ENCODE measurements at places on chromosomes 12 and 14.

GRCh38 chr12:122989874-122990419, 9.5 kb downstream of the ARL6IP4 start:
- DNase-seq: no peak

DNA sequence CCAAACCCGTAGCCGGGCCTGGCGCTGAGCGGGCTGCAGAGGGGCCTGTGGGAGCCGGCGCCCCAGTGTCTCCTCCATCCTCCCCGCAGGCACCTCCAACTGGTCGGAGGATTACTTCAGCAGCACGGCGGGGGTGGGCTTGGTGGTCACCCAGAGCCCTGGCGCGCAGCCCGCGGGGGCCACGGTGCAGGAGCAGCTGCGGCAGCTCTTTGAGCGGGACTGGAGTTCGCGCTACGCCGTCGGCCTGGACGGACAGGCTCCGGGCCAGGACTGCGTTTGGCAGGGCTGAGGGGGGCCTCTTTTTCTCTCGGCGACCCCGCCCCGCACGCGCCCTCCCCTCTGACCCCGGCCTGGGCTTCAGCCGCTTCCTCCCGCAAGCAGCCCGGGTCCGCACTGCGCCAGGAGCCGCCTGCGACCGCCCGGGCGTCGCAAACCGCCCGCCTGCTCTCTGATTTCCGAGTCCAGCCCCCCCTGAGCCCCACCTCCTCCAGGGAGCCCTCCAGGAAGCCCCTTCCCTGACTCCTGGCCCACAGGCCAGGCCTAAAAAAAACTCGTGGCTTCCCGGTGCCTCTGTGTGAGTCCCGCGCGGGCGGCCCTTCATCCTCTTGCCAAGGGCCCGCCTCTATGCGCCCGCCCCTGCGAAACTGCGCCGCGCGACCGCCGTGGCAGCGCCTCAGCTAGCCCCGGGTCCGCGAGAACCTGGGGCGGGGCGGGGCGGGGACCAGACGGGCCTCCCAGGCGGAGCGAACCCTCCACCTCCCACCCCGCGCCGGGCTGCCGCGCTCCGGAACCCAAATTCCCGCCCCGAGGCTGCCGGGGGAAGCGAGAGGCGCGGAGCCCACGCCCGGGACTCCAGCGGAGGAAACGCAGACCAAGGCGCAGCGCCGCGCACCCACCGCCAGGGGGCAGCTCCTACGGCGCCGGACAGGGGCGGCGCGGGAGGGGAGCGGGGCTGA, 8.3 kb downstream of the PLD4 start:
- peak; percentile 22 for DNase-seq

GRCh38 chr12:133080026-133080367, 726 bp upstream of the ZNF140 start:
- DNase-seq: peak; percentile 97

DNA sequence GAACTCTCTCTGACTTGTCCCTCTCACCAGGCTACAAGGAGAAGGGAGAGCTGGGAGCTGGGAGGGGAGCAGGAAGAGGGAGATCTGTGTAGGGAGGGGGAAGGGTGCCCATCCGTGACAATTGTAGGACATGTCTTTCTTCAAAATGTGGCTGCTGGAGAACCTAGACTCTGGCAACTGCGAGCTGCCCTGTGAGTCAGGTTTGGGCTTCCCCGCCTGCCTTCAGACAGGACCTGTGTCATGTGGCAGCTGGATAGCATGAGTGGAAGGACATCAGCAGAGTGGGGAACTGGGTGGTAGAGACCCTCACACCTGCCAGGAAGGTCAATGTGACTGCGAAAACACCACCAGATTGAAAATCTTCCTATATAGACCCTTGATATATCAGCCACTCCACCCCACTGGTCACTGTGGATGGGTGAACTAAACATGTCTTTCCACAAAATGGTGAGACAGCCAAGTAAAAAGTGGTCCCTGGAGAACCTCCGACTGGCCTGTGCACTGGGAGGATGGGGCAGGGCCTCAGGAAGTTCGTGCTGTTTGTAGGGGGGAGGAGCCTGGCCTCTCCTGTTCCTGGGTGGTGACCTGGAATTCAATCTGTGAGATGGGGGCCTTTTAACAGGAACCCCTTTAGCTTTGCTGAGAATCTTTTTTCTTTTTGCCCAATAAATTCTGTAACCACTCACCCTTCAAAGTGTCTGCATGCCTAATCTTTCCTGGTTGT, 62.2 kb upstream of the CAPRIN2 start:
- DNase-seq: no peak

GRCh38 chr12:122721057-122721545, 4.5 kb upstream of the HCAR3 start:
- no peak for DNase-seq

GRCh38 chr14:43019826-43020225, 1413.2 kb downstream of the LRFN5 start:
- DNase-seq: no peak

DNA sequence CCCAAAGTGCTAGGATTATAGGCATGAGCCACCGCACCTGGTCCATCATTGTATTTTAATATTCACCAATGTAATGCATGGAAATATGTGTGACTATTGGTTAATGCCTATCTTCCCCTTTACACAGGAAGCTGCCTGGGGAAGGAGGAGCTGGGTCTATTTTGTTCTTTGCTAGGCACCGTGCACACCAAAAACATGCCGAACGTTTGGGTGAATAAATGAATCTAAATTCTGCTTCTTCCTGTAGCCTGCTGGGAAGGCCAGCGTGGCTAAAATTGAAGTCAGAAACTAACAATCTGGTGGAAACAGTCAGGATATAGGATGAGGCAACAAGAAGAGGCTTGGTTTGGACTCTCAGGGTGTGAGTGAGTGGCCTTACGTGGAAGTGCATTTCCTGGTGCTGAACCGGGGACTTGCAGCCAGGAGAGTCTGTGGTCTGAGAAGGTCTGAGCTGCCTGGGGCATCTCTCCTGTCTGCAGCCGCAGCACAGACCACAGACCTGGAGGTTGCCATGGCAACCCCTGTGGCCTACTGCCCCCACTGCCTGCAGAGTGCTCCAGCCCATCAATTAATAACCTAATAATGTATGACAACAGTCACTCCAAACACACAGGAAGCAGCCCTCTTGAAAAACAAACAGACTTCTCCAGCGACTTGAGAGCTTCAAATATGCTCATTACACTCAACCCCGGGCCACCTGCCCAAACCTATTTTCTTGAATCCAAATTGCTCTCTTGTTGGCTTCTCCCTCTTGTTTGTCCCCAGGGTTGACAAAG, 5.5 kb upstream of the GPR68 start:
- DNase-seq: peak; percentile 46

- DNase-seq: no peak
Measured at GRCh38 chr12:129530984-129531383, 372.8 kb downstream of the TMEM132D start.

DNA sequence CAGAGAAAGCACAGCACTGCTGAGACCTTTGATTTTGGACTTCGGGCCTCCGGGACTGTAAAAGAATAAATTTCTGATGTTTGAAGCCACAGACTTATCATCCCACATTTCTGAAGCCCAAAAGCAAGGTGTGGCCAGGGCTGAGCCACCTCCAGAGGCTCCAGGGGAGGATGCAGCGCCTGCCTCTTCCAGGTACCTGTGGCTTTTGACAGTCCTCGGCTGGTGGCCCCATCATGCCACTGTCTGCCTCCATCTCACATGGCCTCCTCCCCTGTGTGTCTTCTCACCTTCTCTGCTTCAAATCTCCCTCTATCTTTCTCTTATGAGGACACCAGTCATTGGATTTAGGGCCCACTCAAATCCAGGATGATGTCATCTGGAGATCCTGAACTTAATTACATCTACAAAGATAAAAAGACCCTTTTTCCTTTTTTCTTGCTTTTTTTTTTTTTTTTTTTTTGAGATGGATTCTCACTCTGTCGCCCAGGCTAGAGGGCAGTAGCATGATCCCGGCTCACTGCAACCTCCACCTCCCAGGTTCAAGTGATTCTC, 15.4 kb downstream of the GSC start:
- DNase-seq: no peak

DNA sequence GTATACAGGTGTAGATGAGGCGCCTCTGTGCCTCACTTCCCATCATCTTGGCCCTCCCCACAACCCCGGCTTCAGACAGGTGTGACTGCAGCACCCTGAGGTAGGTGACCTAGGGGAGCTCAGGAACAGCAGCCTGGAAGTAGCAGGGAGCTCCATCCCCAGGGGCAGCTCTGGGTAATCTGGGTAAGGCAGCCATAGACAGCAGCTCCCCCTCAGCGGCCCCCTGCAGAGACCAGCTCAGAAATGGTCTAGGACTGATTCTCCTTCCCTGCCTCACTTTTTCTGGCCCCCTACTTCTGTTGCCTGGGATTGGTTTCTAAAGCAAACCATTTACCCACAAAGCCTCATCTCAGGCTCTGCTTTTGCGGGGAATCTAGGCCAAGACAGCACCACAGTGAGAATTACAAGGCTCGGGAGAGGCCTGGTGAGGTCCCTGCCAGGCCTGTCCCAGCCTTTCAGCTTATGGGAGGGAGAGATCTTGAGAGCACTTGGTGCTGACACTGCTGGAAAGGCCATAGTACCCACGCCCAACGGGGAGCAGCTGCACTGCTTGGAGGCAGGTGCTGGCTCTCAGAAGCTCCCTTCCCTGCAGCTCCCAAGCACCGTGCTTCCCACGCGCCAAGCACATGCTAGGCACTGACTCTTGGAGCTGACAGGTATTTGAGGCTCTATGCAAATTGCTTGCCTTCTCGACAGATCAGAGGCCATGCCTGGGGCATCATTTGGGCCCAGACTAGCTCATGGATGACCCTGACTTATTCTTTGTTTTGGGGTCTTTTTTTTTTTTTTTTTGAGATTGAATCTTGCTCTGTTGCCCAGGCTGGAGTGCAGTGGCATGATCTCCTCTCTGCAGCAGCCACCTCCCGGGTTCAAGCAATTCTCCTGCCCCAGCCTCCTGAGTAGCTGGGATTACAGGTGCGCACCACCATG, 45.1 kb upstream of the TRAF3 start:
- DNase-seq: no peak

- no peak for DNase-seq
Measured at GRCh38 chr12:108629151-108629550, 4.5 kb downstream of the SELPLG start.

GRCh38 chr14:95601650-95602049, 66.8 kb downstream of the GLRX5 start:
- no peak for DNase-seq

GRCh38 chr14:86510491-86510890, 980.5 kb downstream of the FLRT2 start:
- peak; percentile 56 for DNase-seq

GRCh38 chr12:1369938-1370500, 224.4 kb downstream of the FBXL14 start:
- DNase-seq: no peak

- peak; percentile 47 for DNase-seq
Measured at GRCh38 chr12:105444653-105445102, 114.2 kb downstream of the C12orf75 start.

GRCh38 chr14:20564501-20564997, 3.7 kb upstream of the RNASE9 start:
- no peak for DNase-seq

GRCh38 chr14:20551606-20552005, 9.2 kb downstream of the RNASE9 start:
- no peak for DNase-seq

- DNase-seq: no peak
Measured at GRCh38 chr12:26058818-26059217, 66.0 kb downstream of the BHLHE41 start.

DNA sequence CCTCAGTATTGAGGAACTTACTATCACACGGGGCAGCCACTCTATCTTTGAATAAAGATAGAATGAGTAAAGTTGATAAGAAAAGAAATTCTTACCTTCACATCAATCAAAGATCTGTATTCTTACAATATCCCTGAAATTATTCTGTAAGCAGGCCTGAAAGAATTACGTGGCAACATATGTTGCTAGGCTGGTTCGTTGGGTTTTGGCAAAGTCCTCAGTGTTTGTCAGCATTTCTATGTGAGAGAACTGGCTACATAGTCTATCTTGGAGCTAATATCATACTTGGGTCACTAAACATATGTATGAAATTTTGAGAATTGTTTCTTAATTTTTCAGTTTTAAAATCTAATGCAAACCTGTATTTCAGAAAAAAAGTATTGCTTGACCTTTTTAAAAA, 412.2 kb upstream of the GARIN6 start:
- DNase-seq: no peak

DNA sequence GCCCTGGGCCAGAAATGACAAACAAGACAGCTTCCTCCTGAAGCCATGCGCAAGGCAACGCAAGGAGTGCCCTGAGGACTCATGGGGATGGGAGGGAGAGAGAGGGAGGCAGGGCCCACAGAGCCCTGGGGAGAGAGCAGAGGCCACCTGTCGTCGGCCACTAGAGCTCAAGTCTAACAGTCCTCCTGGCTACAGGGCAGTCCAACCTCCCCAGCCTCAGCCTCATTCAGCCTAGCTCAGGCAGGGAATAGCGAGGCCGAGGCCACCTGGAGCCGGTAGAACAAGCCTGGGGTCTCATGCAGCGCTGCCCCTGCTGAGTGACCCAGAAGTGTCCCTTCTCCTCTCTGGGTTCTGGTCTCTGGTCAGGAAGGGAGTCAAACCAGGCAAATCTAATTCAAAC, 69.5 kb downstream of the BCL11B start:
- DNase-seq: no peak

DNA sequence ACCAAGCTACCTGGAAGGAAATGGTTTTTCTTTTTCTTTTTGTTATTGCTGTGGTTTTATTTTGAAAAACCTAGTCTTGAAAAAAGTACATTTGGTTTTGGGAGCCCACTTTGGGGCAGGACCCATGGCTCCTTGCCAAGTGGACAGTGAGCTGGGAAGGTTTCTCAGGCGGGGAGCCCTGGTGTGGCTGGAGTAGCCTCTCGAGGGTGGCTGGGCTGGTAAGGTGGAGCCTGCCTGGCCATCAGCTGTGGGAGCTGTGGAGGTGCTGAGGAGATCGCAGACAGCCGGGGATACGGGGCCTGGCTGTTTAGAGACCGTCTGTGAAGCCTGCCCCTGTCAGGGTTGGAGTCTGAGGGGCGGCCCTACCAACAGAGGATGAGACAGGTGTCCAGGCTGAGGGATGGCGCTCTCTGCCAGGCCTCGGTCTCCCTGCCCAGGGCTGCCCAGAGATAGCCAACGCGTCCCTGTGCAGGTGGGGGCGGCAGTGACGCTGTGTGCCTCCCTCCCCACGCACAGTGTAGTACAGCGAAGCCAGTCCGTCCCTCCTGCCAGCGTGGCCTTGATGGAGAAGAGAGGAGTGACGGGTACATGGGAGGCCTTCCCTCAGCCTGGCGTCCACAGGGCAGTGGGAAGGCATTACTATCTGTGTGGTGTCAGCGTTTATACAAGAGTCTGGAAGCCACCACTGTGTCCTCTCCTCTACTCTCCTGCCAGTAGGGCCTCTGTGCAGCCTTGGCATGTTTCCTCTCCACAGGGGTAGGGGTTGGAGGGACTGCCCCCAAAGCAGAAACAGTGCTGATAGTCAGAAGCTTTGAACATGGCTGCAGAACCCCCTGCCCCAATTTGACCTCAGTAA, 5.9 kb downstream of the RIN3 start:
- no peak for DNase-seq

Data from A172 (cell line).